ENCODE measurements at places on chromosomes 6 and 20.
A peak's percentile ranks its signal among the peaks of the same experiment; 100 is the strongest.

DNA sequence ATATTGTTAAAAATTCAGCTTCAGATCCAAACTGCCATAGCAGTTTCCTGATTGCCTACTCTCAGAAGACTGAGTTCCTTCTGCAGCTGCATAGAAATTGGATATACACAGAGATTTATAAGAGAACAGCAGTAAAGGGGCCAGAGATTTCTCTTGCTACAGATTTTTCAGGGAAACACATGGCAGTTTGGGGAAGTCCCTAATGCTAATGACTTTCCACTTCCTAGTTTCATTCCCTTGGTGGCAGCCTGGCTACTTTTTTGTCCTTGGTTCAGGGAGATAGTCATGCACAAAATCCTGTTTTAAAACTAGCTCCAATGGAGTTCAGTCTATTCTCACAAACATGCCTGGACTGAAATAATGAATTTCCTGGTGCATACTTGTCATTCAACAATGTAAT, 125.3 kb upstream of the PLCB4 start:
- no peak for DNase-seq

DNA sequence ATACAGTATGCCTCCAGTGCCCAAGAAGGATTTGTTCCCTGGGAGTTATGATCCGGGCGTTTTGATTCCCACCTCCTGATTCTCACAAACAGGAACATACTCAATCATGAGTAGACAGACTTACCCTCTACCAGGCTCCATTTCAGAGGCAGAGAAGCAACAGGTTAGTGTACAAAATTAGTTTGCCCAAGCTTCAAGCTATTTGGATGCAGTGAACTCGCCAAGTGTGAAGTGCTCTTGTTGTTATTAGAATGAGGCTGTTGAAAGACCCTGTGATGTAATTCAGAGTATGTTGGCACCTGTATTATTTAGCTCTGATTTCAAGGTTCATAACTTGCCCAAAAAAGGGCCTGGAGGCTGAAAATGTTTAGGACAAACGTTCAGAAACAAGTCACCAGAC, 247.0 kb downstream of the PHACTR1 start:
- no peak for DNase-seq

DNA sequence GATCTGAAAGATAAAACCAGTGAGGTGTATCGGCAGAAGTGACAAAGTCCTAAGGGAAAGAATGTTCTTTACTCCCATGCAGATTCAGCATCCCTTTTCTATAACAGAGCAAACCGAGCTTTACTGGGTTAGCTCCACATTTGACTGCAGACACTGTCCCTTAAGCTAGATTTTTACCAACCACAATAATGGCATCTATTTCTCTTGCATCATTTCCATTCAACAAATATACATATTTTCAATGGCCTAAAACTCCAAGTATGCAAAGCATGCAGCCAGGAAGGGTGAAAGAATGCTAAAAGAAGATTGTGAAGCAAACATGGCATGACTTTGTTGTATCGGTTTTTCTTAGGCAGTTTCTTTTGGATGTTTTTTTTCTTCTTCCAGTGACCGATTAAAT, 255.4 kb downstream of the OGFRL1 start:
- no peak for DNase-seq

- no peak for DNase-seq
Observed at GRCh38 chr20:62305149-62305764, 2.5 kb downstream of the ADRM1 start.

DNA sequence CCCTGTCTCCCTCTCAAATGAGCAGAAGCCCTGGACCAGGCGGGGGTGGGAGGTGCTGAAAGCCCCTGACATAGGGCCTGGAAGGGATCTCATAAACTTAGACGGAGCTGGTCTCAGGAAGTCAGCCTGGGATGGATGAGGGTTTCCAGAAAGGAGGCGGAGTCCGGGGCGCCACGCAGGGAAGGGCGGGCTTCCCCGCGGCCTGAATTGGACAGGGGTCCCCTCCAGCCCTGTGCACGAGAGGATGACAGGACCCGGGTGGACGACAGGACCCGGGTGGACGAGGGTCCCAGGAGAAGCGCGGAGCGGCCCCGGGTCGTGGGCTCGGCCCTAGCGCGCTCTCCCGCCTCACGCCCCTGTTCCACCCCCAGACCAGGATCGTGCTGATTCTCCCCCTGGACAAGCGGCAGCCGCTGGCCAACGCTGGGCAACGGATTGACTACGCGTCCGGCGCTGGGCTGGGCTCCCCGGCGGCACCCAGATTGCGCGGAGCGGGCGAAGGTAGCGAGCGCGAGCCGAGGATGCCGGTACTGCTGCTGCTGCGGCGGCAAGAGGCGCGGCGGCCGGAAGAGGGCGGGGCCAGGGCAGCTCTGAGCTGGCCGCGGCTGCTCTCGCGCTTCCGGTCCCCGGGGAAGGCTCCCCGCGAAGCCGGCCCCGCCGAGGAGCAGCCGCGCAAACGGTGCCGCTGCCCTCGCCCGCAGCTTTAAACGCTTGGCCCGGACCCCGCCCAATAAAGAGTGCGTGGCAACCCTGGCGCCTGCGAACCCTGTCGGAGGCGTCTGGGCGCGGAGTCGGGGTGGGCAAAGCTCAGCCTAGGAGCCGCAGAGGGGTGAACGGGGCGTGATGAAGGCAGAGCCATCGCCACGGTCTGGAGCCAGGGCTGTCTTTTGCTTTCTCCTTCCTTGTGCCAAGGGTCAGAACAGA, 1.3 kb downstream of the C20orf144 start:
- peak; percentile 66 for DNase-seq

- DNase-seq, result no peak
Observed at GRCh38 chr6:36665180-36665579, 13.3 kb upstream of the CDKN1A start.
